ENCODE measurements at places on chromosomes 11 and 22.

- DNase-seq = no peak
Measured at GRCh38 chr11:134334796-134335571, 3.2 kb downstream of the GLB1L2 start.

- DNase-seq = no peak
Measured at GRCh38 chr11:102456381-102456780, 3.8 kb upstream of the TMEM123 start.

DNA sequence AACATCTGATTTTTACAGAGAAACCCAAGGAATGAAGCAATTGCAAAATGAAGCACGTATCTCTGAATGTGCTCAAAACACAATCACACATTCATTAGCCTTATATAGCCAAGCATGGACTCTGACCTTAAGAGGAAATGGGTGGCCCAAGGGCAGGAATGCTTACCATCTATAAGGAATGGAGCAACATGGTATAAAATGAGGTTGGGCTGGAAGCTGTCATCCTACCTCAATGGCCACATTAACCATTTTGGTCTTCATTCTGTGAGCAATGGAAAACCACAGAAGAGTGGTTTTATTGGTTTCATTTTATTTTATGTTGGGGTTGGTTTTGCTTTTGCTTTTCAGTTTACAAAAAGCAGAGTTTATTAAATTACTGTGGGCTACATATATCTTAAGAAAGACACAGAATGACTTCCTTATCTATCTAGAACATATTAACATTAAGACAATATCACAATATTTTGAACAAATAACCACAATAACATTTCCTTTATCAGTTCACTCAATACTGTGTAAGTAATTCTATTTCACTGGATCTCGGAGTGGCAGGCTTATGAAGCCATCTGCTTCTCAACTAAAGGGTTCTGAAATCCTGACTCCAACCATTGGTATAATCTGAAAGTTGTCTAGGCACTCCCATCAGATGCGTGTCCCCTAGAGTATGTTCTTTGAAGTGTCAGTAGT, 10.8 kb upstream of the MS4A13 start:
- no peak for DNase-seq

GRCh38 chr11:58011771-58012170, 11.9 kb upstream of the OR9Q1 start:
- no peak for DNase-seq

DNA sequence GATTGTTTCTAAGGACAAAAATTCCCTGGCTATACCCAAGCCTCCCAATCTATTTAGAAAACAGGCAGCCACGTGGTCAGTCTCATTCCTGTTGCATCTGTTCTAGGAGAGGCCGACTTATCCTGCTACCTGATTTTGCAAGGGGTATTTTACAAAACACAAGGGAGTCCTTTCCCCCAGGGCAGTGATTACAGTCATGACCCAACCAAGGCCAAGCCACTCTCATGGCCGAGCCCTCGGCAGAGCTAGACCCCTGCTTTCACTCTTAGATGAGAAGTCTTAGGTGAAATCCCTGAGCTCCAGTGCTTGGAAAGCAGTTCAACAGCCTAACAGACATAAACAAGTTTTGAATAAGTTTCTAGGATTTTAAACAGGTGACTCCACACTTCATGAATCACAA, 89.0 kb upstream of the PITPNB start:
- DNase-seq = no peak

GRCh38 chr22:35065796-35066218, at the start of gene ISX:
Gene ISX (plus strand): TSS chr22:35066158. CDS start chr22:35067088, 930 bp downstream.
- DNase-seq = no peak

- no peak for DNase-seq
Measured at GRCh38 chr11:17960091-17960490, 52.8 kb downstream of the SERGEF start.

GRCh38 chr11:114326776-114327175, 30.6 kb downstream of the NNMT start:
- DNase-seq = no peak

DNA sequence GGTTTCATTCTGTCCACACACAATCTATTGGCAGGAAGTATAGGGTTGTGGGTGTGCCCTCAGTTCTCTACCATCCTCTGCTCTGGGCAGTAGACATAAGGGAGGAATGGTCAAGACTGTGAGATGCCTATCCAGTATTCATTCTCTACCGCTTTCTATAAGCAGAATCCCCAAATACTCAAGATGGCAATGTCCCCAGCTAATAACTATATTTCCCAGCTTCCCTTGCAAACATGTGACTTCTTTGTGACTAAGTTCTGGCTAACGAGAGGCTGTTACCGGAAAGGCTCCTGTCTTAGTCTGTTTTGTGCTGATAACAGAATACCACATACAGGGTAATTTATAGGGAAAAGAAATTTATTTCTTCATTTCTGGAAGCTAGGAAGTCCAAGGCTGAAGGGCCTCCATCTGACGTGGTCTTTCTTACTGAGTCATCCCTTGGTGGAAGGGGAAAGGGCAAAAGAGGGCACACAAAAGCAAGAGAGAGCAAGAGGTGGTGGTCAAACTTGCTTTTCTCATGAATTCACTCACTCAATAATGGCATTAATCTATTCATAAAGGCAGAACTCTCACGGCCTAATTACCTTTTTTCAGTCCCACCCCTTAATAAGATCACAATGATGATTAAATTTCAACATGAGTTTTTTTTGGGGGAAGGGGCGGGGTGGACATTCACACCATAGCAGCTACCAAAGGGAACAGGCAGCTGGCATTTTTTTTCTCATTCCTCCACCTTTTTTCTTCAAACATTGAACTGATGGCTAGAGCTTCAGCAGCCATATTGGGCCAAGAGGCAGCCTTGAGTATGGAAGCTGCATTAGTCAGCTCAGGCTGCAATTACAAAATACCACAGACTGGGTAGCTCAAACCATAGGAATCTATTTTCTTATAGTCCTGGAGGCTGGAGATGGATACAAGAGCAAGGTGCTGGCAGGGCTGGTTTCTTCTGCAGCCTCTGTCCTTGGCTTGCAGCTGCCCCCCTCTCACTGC, 109.7 kb upstream of the OR9Q1 start:
- DNase-seq = no peak

GRCh38 chr22:36757668-36758211, 18.2 kb downstream of the IFT27 start:
- peak; percentile 14 for DNase-seq

GRCh38 chr11:70089631-70090030, 11.5 kb downstream of the ANO1 start:
- DNase-seq = no peak

- DNase-seq = no peak
Measured at GRCh38 chr11:61489833-61490721, 18.5 kb upstream of the LRRC10B start.

GRCh38 chr22:39526736-39527171, 5.8 kb downstream of the RPS19BP1 start:
- no peak for DNase-seq

GRCh38 chr11:8814923-8815240, 96.1 kb upstream of the AKIP1 start:
- DNase-seq = no peak

DNA sequence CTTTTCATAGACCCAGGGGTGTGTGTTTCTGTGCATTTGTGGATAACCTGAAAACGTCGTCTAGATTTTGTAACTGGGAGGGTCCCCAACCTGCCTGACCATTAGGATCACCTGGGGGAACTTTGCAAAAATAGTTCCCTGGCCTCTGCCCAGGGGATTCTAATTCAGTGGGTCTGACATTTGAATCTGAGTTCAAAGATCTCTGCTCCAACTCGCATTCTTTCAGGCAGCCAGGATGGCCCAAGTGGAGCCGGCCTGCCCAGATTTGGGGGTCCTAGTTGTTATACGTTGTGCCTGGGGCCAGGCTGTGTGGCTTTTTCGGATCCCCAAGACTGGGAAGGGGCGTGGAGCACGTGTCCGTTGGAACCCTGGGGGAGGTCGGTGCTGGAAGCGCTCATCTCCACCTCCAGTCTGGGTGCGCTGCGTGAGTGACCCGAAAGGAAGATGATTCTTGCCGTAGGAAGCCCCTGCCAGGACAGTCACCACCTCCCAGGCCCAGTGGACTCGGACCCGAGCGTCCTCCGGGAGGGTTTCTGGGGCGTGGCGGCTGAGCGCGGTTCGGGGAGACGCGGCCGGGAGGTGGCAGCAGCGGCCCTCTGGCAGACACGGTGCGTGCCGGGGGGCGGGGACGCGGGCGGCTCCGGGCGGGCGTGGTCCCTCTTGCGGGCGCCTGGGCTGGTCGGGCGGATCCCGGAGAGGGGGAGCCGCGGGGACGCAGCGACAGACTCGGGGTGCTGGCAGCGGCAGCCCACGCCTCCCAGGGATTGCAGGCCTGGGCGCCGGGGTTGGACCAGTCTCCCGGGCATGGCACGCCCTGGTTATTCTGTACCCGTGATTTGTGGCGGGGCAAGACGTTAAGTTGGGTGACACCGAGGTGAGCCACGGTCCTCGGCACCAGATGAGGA, 29.2 kb upstream of the PLET1 start:
- DNase-seq = peak; percentile 37

DNA sequence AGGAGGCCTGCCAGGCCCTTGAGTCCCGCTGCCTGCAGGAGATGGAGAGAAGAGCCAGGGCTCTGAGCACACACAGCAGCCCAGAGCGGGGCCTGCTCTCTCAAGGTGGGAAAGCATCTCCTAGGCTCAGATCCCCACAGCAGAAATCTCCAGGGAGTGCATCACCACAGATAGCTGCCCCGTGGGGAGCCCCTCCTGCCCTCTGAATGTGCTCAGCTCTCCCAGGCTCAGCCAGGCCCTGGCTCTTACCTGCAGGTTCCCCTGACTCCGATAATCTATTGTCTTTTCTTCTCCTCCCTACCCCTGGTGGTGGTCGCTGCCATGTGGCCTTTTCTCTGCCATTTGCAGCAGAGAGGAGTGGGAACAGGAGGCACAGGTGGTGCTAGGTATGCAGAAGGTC, 49.9 kb downstream of the BTG4 start:
- DNase-seq = no peak

DNA sequence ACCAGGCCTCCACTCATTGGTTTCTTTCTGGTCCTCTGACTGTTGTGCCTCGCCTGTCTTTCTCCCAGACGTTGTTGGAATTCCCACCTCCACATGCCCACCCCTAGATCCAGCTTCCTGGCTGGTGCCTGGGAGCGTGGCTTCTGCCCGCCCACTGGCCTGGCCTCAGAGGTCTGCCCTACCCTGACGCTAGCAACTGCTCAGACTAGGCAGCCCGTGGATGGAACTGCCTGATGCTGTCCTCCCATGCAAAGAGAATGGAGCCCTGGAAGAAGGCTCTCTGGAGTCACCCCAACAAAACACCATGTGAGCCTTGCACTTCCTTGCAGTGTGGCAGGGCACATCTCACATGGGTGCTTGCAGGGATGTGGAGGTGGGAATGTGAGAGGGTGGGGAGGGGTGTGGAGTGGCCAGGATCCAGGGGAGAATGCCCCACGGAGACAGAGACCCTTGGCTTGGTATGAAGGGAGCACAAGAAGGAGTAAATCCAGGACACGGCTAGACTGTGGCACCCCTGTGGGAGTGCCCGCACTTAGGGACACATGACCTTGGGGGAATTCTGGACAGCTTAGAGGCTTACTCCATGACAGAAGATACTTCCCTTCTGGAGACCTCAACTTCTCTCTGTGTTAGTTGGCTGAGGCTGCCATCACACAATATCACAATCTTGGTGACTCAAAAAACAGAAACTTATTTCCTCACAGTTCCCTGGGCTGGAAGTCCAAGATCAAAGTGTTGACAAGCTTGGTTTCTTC, 22.5 kb upstream of the ADA2 start:
- no peak for DNase-seq

DNA sequence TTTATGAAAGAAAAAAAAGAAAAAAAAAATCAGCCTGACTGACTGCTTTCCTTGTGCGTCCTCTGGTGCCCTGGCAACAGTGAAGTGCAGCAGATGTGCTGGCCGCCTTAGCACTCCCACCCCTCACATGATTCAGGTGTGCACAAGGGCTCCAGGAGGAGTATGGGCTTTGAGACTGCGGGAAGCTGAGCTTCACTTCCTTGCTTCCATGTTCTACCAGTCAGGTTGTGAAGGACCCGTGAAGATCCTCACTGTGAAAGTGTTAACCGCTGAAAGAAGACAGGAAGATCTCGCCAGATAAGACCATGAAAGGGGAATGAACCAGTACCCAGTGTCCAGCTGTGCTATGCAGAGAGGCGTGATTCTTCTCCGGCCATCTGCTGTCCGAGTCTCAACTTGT, 48.2 kb downstream of the HIRA start:
- no peak for DNase-seq

GRCh38 chr22:33819743-33820142, 100.5 kb downstream of the LARGE1 start:
- no peak for DNase-seq

- no peak for DNase-seq
Measured at GRCh38 chr11:2870460-2870859, 15.1 kb downstream of the CDKN1C start.

- no peak for DNase-seq
Measured at GRCh38 chr22:19193879-19194278, 15.3 kb upstream of the SLC25A1 start.

GRCh38 chr11:64265176-64266160, 14.1 kb downstream of the PLCB3 start:
- no peak for DNase-seq

GRCh38 chr22:41598081-41598480, 8.4 kb upstream of the PMM1 start:
- DNase-seq = no peak

GRCh38 chr22:41382098-41382578, 396 bp downstream of the TEF start:
- DNase-seq = no peak
